Stimulated activated CD4-positive, alpha-beta T cell treated with anti-CD3 and anti-CD28 coated beads, Interleukin-2, amount 100 ng/mL, for 24 hours (primary cell): ENCODE measurements at places on chromosomes 4 and X.

- DNase-seq, result no peak
Measured at GRCh38 chr4:24411299-24411698, 173.1 kb downstream of the DHX15 start.

DNA sequence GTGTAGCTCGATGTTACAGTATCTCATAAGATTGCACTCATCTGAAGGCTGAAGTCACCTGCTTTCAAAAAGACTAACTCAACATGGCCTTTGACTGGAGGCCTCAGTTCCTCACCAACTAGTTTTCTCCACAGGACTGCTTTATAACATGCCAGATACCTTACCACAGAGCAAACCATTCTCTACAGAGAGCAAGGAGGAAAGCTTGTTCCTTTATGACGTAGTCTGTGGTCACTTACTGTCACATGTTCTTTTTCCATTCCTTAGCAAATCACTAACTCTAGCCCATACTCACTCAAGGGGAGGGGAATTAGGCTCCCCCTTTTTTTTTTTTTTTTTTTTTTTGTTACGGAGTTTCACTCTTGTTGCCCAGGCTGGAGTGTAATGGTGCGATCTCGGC, 3.2 kb downstream of the THAP9 start:
- no peak for DNase-seq

DNA sequence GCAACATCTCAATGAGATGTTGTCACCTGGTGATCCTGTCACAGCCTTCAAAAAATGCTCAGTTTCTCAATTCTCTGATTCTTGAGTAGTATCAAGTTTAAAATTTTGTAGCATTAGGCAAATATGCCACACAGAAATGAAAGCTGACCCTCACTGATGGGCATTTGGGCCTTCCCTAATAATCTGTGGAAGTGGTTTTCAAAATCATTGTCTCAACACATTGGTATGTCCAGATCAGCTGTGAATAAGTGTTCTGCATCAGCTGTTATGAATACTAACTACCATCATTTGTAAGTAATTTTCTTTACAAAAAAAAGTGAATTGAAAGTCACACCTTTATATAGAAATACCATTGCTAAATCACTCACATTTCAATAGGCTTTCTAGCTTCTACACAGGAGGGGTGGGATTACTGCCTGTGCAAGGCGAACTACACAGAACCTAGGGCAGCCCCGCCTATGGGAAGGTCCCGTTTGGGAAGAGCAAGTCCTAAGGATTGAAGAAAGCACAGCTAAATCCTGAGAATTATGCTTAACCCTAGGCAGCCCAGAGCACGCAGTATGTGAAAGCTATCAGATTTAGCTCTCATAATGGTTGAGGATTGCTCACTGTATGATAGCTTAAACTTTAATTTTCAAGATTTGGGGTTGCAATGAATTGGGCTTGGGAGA, 73.4 kb downstream of the GPC3 start:
- DNase-seq, result no peak

- DNase-seq, result no peak
Measured at GRCh38 chr4:72208421-72209075, 176.7 kb downstream of the NPFFR2 start.

GRCh38 chr4:7328913-7329638, 105.7 kb downstream of the PSAPL1 start:
- no peak for DNase-seq

DNA sequence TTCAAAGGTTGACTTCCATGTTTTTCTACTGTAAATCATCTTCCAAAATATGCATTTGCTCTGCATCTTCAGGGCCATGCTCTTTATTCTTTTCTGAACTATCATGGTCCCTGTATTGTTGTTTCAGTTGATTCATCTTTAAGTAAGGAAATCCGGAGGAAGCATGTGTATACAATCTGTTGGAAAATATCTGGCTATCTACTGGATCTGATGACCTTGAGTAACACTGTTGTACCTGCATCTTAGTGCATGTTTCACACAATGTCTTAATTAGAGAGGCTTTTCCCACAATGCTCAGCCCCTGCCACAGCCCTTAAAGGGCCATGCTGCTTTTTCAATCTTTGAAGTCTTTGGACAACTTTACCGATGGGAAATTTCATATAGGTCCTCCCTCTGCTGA, 61.8 kb upstream of the SH3RF1 start:
- no peak for DNase-seq

DNA sequence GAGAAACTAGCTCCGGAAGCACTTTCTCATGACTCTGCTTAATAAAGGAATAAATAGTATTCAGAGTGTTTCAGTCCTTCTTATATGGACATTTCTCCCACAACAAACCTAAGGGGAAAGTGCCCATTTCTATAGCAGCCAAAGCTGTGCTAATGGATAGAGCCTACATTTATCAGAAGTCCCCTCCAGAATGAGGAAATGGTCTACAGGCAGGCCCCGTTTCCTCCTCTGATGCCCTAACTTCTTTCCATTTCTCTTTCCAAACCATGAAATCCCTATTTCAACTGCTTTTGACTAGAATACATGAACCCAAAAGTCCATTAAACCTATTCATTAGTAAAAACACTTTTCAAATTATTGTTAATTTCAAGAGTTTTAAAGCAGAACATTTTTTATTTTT, 4.5 kb downstream of the ACSL1 start:
- no peak for DNase-seq

DNA sequence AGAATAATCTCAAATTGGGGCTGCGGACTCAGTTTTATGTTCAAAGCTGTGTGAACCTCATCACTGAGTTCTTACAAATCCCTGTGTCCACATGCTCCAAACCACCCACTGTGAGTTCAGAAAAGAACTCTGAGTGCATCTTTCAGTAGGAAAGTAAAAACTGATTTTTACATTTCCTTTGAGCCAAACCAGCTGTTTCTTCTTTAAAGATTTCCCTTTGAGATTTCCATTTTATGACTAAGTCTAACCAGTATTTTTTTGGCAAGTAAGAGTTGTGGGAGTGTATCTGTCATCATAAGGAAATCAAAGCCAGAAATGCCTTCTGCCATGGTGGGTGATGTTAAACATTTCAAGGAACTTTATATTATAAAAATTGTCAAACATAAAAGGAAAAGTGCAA, 100.0 kb downstream of the TET2 start:
- no peak for DNase-seq

GRCh38 chr4:122412547-122412946, 33.7 kb downstream of the ADAD1 start:
- DNase-seq, result no peak

- DNase-seq, result no peak
Measured at GRCh38 chr4:120754590-120754989, 167.9 kb downstream of the PRDM5 start.

GRCh38 chrX:41779030-41779564, 55.1 kb downstream of the GPR82 start:
- no peak for DNase-seq

- no peak for DNase-seq
Measured at GRCh38 chr4:88091378-88091777, 67.1 kb downstream of the ABCG2 start.

DNA sequence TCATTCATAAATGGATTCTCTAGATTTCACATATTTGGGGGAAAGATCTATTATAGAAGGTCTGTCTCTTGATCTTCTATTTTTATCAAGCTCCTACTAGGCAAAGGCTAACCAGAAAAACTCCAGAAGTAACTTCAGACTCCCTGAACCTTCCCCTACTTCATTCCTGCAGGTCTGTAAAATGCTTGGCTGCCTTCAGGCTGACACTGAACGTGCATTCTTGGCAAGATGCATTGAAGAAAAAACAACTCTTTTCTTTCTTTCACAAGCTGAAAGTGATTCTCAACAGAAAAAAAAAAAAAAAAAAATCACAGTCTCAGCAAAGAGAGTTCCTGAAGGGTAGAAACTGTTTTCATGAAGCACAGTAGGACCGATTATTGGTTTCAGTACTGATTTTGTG, 12.7 kb downstream of the OPHN1 start:
- no peak for DNase-seq

- DNase-seq, result no peak
Measured at GRCh38 chr4:182743815-182744214, 173.4 kb downstream of the DCTD start.
